ENCODE measurements at places on chromosomes 11 and 22.

DNA sequence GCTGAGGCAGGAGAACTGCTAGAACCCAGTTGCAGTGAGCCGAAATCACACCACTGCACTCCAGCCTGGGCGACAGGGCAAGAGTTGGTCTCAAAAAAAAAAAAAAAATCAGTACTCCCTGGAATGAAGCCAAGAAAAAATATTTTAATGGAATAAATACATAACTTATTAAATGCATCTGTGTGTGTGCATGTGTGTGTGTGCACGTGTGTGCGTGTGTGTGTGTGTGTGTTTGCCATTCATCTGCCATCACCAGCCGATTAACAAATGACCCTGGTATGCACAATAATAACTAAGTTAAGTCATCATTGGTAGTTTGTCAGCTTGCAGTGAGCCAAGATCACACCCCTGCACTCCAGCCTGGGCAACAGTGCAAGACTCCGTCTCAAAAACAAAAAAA is 35.0 kb upstream of the SCGB1A1 start:
- no peak for DNase-seq

DNA sequence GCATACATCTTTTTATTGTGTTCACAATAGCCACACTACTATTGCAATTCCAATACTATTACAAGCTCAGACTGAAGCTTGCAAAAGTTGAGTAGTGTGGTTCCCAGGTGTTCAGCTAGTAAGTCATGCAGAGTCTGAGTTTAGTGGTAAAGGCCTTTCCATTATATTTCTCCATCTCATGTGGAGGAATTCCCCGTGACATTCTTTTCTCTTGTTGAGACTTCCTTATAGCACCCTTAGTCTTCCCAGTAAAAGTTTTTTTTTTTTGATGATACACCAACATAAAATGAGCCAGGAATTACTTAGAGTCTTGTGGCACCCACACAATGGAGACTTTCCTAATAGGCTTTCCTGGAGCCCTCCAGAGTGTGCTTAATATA is 110.8 kb downstream of the UVRAG start:
- no peak for DNase-seq

- DNase-seq: no peak
Measured at GRCh38 chr11:56049487-56049886, 22.0 kb downstream of the OR5AS1 start.

DNA sequence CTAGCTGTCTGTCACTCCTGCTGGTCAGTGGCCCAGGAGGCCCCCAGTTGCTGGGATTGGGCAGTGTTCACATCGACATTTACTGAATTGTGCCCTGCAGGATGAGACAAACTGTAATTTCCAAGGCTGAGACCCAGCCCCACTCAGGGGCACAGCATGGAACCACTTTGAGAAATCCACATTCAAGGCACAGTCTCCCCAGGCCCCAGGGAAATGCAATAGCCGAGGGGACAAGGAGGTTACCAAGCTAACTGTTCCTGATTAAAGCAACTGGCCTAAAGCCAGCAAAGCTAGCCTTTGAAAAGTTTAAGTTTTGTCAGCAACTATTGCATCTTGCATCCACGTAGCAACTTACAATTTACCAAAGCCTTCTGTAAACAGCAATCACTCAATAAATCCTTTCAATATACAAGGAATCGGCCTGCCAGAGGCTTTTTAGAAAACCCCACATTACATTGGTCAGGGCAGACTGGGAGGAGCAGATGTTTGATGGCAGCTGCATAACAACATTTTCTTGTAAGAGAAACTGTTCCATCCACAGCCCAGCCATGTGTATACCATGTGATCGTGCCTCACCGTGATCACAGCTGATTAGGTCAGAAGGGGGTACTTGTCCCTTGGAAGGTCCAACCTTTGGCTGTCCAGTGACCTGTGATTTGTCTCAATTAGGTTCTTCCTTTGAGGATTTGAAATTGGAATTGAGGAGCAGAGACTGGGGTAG is 103.9 kb downstream of the TENM4 start:
- DNase-seq: no peak

DNA sequence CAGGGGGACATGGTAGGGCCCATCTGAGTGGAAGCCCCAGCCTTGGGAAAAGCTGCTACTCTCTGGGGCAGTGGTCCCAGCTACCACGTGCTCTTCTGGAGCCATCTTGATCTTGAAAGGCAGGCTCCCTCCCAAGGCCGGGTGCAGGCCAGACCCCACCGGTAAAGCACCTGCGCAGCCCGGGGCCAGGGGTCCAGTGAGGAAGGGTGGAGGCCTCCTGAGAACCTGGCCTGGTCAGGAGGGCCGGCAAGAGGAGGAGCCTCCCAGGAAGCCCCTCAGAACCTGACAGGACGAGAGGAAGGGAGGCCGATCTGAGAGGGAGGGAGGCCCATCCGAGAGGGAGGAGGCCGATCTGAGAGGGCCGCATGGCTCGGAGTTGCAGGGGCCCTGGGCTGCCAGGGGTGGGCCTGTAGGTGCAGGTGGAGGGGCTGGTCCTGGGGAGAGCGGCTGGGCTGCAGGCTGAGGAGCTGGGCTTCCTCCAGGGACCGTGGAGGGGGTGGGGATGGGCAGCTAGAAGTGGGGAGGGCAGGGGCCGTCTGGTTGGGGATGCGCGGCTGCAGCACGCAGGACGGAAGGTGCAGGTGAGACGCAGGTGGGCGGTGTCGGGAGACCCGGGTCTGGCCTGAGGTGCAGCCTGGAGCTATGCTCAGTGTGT is 529 bp downstream of the GRAMD4 start:
- DNase-seq: no peak

- DNase-seq: no peak
Measured at GRCh38 chr11:36388071-36388470, 92.0 kb downstream of the PRR5L start.

- no peak for DNase-seq
Measured at GRCh38 chr11:19102521-19102900, 14.5 kb upstream of the ZDHHC13 start.

DNA sequence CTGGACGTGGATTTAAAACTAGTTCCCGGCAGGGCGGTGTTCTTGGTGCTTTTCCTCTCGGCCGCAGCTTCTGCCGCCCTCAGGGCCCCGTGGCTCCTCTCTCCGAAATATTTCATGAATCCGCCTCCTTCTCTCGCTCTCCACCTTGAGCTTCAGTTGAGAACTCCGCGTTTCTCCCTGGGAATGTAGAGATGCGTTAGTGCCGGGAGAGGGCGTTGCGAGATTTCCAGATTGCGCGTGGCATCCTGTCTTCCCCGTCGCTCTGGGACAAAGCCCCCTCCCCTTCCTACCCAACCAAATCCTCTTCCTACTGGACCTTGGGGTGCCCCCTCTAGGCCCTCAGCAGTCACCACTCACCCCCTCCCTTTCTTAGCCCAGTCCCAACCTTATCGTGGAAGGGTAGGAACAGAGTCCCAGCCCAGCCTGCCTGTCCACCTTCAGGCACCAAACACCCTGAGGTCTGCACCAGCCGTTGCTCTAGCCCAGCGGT is 15.5 kb upstream of the RAC2 start:
- no peak for DNase-seq

DNA sequence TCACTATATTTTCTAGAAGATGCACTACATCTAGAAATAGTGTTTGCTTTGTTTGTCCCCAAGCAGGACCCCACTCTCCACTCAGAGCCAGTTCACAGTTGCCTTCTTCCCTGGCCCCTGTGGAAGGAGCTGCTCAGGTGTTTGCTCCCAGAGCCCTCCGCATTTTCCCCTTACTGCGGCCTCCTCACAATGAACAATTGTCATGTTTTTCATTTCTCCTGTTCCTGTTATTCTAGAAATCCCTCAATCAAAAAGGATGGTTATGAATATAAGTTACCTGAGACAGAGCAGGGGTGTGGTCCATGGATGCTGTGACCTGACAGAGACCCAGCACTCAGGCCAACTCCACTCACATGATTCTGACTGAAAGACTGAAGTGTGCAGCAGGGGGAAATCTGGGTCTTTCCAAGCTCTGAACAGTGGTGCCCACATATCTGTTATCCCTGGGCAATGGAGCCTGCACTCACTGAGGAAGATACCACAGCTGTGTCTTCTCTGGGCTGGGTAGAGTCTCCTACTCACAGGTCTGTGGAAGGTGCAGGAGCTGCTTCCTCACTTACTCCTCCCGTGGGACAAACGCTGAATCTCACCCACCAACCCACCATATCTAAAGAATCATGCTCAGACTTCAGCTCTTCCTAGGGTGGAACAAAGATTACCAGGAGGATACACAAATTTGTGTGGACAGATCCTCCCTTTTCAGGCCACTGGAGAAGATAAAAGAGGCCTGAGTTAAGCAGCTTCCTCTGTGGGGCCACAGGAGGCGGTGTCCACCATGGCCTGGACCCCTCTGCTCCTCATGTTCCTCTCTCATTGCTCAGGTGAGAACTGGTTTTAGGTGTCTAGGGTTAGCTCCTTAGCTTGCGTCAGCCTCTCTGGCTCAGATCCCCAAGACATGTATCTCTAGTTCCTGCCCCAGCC is 87.1 kb upstream of the TOP3B start:
- DNase-seq: no peak
